ENCODE measurements at places on chromosomes 3 and 15.

DNA sequence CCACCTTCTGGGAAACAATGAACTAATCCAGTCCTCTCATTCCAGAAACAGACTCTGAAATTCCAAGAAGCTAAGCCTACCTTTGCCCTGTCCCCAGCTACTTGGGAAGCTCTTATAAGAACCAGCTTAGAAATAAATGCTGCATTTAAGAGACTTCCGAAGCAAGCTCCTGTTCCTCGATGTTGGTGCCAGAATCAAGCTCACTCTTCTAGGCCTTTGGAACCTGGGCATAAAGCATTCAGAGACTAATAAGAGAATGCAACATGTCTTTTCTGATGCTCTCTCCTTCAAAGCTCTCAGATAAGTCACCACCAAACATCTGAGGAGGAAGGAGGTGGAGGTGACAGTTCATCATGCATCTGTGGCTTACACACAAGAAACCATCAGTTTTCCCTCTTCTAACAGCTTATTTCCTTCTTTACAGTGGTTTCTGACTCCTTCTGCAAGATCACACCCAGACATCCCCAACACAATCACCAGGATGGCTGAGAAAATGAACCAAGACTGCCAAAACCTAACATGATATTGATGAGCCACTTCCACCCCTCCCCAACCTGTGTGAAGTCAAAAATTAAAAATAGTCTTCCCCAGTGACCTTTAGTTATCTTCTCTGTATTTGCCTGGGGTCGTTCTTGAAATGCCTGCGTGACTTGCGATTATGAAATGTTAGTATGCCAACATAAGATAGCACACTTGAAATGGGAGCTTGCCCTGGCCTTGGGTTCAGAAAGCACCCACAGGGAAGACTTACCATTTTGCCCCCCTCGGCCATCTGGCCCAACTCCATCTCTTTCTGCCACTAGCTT lies 11.5 kb downstream of the ARHGEF3 start:
- DNase-seq: no peak

GRCh38 chr3:129718201-129718600 lies 111.7 kb upstream of the PLXND1 start:
- no peak for DNase-seq

DNA sequence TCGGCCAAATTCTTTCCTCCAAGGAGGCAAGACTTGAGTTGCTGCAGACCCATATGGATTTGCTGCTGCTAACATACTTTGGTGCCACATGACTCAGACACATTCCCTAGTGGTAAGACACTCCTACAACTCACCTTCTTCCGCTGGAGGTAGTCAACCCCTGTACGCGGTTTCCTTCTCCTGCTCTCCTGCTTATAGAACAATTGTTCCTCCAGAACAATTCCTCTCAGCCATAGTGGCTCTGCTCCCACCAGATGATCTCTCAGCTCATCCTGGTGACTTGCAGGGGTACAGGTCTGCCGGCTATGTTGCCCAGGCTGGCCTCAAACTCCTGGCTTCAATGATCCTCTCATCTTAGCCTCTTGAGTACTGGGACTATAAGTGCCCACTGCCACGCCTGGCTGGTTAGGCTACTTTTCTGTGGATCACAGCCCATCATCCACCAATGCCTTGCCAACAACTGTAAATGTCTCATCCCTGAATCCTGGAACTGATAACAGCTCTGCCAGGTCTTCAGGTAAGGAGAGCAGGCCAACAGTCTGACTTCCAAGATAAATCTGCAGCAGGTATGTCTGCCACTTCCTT lies 2.4 kb upstream of the CXCR6 start:
- DNase-seq: no peak

GRCh38 chr15:90966262-90966661 lies 11.6 kb downstream of the RCCD1 start:
- DNase-seq: no peak

- no peak for DNase-seq
Observed at GRCh38 chr3:114447545-114447944, 153.7 kb downstream of the TIGIT start.

DNA sequence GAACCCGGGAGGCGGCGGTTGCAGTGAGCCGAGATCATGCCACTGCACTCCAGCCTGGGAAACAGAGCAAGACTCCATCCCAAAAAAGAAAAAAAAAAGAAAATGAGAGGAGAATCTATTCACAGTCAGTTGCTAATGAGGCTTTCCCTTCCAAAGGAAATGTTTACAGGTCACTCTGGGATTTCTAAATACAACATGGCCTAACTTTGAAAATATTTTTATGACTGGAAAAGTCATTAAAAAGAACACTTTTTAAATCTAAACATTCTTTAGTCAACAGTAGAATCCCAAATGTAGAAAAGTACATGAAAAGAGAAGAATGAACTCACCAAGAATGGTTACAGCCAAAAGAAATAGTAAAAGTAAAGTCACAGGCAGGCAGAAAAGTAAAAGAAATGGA lies 78.6 kb downstream of the PLD1 start:
- DNase-seq: no peak

- DNase-seq: peak; percentile 4
Observed at GRCh38 chr3:81871358-81872155, 110.1 kb upstream of the GBE1 start.

- no peak for DNase-seq
Observed at GRCh38 chr3:175356899-175357324, 497.8 kb downstream of the NAALADL2 start.

- DNase-seq: no peak
Observed at GRCh38 chr3:194265505-194265892, 85.6 kb downstream of the CPN2 start.

DNA sequence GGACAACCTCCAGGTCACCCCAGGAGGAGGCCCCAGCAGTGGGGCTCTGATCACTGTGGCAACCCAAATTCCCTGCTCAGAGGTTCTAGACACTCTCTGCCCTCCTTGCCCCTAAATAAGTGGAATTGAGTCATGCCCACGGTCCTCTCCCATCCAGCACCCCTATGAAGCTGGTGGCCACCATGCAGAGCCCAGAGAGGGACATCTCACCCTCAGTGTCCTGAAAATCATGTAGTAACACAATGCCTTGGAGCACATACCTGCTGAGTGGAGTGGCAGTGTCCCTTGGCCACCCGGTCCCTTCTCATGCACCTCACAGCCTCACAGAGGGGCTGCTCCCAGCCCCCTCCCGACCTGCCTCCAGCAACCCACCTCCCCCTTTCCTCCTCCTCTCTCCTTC lies 114.3 kb upstream of the MEF2A start:
- no peak for DNase-seq

- no peak for DNase-seq
Observed at GRCh38 chr3:24177201-24177600, 232.1 kb downstream of the NR1D2 start.

GRCh38 chr3:120450600-120451271 lies at the start of gene FSTL1:
Gene FSTL1 (minus strand): TSS chr3:120450992. CDS start chr3:120450746, 246 bp downstream.
- DNase-seq: peak; percentile 41

GRCh38 chr3:125357032-125357658 lies 18.0 kb downstream of the ZNF148 start:
- DNase-seq: peak; percentile 31

- DNase-seq: peak; percentile 68
Observed at GRCh38 chr3:32577581-32578556, 7.2 kb upstream of the DYNC1LI1 start.

- DNase-seq: no peak
Observed at GRCh38 chr3:143267989-143268388, 148.4 kb downstream of the CHST2 start.

DNA sequence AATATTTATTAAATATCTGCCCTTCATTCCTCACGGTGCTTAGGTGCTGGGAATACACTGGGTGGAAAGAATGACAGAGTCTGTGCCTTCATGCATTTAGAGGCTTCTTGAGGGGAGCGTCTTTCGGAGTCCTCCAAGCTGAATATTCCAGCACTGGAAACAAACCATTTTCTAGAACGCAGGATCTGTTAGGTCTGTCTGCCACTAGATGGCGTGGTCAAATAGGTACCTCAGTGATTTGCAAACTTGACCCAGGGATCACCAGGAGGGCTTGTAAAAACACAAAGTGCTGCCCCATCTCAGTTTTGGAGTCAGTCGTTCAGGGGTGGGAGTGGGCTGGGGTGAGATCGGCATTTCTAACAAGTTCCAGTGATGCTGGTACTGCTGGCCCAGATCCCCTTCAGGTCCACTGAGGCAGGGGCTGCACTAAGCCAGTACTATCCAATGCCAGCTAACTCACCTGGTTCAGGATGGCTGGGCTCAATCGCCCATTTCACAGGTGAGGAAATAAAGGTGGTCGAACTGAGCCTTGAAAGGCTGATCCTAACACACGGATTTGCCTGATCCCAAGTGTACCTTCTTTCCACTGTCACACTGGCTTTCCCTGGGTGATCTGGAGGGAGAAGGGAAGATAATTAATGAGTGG lies 14.8 kb downstream of the ARNT2 start:
- peak; percentile 69 for DNase-seq

DNA sequence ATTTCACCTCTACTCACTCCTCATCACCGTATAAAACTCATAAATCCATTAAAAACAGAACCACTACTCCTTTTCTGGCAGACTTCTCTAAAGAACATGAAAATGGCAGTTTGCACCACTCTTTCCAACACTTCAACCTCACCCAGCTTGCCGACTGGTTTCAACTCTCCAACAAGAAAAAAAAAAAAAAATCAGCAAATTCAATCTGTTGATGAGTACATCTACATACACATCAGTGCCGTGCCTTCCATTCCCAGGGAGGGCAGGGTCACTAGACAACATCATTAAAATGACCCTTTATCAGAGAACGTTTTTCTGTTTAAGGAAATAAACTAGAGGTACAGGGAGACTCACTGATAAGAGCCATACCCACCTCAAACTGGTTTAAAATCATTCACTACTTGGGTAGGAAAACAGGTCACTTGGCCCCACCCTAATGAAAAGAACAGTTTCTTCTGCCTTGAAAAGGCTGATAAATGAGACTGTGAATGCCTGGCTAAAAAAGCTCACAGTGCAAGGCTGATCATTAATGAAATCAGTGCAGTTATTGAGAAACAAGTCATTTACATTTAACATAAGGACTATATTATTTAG lies 6.0 kb downstream of the ANXA2 start:
- DNase-seq: no peak

GRCh38 chr3:126129398-126129891 lies 45.5 kb upstream of the SLC41A3 start:
- peak; percentile 30 for DNase-seq

- no peak for DNase-seq
Observed at GRCh38 chr3:60909526-60909925, 341.7 kb downstream of the FHIT start.

DNA sequence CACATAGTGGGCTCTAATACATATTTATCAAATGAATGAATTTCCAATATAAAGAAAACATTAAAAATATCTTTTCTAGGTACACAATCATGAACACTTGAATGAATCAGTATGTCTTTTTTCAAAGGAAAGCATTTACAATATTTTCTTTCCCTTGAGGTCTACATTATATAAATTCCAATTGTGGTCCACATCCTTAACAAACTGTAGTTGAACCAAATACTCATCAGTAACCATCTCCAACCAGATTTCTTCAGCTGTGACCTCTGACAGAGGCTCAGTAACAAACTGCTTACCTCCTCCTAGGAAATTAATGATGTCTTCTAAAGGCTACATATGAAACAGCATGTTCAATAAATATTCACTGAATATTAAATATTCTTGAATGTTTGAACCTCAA lies 58.8 kb downstream of the CFAP20DC start:
- no peak for DNase-seq

DNA sequence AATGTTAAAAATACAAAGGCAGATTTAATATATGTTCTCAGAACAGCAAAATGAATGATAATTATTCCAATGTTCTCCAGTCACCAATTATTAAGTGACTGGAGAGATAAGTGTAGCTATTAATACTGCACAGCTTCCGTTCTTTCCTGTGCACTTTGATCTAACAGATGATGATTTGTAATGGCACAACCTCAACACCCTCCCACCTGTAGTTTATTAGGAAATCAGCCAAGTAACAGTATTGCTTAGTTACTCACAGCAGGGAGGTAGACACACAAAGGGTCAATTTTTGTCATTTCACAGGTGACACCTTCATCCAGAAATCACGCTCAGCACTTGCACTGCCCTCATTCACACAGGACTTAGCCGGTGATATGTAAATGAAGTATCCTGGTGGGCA lies 688.1 kb downstream of the EPHA3 start:
- DNase-seq: no peak

DNA sequence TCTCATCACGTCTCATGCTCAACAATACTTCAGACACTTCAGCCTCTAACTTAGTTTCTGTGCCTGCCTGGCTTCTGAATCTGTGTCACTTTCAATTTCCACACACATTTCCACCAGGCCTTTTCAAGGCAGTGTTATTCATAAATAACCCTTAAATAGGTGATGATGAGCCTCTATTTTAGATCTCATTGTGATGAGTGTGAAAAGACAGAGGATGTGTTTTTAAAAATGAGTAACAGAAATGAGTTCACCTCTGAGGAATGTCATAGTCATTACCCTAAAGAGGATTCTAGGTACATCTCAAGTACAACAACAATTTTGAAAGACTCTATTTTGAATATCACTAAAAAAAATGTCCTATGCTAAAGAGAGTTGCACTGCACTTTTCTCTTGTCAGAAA lies 64.6 kb downstream of the STAC start:
- DNase-seq: no peak

- DNase-seq: no peak
Observed at GRCh38 chr15:73550190-73550589, 83.0 kb downstream of the NPTN start.

DNA sequence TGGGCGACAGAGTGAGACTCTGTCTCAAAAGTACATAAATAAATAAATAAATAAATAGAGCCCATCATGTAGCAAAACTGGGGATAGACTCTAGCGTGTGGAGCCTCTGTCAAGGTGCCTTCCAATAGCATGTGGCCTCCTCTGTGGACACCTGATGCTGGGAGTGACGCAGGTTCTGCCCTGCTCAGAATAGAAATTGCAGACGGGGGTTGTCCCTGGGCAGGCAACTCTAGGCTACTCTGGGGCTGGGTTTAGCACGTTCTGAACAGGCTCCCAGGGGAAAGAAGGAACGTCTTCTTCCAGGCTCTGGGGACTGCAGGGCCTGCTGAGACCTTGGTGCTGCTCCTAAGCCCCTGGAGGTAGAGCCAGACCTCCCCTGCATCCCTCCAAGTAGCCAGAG lies 65.3 kb downstream of the EPHB3 start:
- no peak for DNase-seq

GRCh38 chr3:116020495-116020894 lies 397.2 kb downstream of the GAP43 start:
- DNase-seq: peak; percentile 54

DNA sequence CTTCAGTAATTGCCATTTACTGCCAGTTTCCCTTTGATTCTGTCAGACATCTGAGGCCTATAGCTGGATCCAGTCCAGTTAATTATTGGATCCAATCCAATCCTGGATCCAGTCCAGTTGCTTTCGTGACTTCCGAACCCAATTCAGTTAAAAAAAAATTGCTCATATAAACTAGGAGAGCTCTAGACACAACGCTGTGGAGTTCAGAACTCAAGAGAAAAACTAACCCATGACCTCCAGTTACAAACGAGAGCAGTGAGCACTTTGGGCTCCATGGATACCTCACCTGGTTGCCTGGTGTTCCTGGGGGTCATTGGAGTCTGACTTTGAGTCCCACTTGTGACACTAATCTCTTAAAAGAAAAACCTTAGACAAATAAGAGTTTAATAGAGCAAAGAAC lies 269.8 kb downstream of the THSD4 start:
- no peak for DNase-seq

GRCh38 chr3:52046186-52046901 lies 10.0 kb downstream of the DUSP7 start:
- no peak for DNase-seq

- DNase-seq: no peak
Observed at GRCh38 chr3:30723211-30723610, 116.8 kb downstream of the TGFBR2 start.
